Dermis microvascular lymphatic vessel endothelial cell (primary cell): ENCODE measurements at places on chromosomes 16 and 17.

DNA sequence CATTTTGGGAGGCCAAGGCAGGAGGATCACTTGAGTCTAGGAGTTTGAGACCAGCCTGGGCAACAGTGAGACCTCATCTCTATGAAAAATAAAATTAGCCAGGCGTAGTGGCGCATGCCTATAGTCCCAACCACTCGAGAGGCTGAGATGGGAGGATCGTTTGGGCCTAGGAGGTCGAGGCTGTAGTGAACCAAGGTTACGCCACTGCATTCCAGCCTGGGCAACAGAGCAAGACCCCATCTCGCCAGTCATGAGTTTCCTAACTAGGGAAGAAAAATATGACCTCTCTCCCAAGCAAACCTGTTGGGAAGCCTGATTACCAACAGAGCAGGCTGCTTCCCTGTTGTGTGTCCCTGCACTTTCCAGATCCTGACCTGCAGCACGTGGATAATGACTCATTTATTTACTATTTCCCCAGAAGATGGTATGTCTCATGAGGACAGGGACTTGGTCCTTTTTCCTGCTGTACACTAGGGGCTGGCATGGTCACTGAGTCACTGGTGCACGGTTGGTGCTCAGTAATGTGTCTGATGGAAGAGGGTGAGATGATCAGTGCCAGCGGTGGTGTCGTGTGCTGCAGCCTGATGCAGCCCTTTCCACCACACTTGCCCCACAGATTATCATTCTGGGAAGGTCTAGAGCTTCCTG lies 30.8 kb downstream of the NMT1 start:
- DNase-seq = peak; percentile 39

GRCh38 chr17:78885956-78886355 lies 17.0 kb downstream of the CEP295NL start:
- no peak for DNase-seq

DNA sequence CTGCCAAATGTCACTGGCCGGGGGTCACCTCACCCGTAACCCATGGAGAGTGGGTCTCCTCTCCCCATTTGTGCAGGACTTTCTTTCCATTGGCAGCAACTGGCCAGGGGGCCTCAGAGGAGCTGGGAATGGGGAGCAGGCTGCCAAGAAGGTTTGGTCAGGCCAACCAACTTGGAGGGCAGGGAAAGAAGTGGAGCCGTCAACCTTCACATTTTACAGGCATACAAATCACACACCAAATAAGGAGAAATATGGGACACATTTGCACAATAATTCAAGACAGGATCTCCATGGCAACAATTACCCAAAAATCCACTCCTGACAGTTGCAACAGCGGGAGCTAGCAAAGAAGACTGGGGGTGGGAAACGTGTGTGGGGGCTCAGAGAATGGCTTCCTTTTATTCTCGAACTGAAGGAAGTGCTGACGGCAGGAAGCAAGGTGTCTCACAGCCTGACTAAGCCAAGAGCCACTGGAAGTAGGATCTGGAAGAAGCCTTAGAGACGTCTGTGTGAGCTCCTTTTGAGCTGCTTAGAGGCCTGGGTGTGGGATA lies 20.9 kb downstream of the RPRML start:
- DNase-seq = no peak

- DNase-seq = no peak
These were observed 81.2 kb downstream of the ZNF18 start for GRCh38 chr17:11916091-11916490.

DNA sequence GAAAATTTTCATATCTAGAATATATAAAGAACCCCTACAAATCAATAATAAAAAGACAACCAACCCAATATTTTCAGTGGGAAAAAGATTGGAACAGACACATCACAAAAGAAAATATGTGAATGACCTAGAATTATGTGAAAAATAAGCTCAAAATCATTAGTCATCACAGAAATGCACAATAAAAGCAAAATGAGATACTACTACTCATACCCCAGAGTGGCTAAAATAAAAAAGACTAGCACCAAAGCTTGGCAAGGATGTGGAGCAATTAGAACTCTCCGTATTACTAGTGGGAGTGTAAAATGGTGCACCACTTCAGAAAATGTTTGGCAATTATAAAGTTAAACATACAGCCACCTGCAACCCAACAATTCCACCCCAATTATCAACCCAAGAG lies 48.0 kb upstream of the CDH5 start:
- DNase-seq = no peak

- DNase-seq = no peak
These were observed 75.2 kb downstream of the N4BP1 start for GRCh38 chr16:48534601-48535340.

DNA sequence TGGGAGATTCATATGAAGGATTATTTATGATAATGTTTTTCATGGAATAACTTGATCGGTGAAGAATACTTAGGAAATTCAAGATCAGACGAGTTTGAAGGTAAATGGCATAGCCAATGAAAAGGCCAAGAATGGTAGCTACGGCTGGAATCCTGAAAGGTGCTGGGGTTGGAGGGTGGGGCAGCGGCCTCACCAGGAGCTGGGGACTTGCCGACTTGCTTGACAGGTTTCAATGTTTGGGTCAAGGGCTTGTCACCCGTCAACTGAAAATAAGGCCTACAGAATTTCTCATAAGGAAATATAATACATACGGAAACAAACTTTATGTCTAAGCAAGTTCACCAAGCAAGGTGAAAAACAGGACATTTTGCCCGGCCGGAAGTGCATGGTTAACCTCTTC lies 9.9 kb downstream of the CRYM start:
- DNase-seq = no peak

DNA sequence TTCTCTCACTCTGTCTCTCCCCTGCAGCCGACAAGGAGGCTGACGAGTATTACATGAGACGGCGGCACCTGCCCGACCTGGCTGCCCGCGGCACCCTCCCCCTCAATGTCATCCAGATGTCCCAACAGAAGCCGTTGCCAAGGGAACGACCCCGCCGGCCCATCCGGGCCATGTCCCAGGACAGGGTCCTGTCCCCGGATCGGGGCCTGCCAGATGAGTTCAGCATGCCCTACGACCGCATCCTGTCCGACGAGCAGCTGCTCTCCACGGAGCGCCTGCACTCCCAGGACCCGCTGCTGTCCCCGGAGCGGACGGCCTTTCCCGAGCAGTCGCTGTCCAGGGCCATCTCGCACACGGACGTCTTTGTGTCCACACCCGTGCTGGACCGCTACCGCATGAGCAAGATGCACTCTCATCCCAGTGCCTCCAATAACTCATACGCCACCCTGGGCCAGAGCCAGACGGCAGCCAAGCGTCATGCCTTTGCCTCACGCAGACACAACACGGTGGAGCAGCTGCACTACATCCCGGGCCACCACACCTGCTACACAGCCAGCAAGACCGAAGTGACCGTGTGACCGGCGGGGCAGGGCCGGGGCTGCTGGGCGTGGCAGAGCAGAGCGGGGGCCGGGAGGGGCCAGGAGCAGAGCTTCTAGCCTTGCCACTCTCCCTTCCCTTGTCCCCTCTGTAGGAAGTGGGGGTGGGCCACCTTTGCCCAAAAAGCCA lies 40.4 kb upstream of the DNAH9 start:
- no peak for DNase-seq

DNA sequence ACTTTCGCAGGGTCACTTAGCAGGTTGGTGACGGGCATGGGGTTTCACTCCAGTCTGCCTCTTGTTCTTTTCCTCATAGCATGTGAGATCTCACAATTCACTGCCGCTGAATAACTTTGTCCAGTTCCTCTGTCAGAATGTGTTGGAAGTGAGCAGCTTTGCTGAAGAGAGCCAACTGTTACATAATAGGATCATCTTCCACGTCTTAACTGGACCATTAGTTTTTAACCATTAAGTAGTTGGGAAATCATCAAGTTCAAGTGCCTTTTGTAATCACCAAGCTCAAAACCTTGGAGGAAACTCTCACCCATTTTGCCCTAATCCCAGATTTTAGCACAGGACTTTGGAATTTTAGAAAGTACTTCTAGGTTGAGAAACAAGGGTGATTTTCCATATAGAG lies 290.6 kb downstream of the WWOX start:
- DNase-seq = no peak
